ENCODE measurements at places on chromosomes 11 and 22.
A peak's percentile ranks its signal among the peaks of the same experiment; 100 is the strongest.

DNA sequence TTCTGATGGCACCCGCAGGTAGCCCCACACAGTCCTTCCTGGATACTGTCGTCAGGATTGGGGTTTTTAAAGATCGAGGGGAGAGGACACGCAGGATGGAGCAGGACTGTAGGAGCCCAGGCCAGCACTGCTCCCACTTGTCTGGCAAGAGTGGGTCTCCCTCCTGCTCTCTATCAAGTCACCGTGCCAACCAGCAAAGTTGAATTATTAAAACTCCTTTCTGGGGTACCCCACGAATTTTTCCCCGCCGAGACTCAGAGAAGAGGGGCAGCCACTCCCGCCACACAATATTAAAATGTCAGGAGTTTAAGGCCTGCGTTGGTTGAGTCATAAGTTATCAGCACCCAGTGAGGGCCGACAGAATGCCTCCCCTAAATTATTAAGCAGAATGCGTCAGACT lies 10.1 kb downstream of the LMO1 start:
- no peak for DNase-seq

DNA sequence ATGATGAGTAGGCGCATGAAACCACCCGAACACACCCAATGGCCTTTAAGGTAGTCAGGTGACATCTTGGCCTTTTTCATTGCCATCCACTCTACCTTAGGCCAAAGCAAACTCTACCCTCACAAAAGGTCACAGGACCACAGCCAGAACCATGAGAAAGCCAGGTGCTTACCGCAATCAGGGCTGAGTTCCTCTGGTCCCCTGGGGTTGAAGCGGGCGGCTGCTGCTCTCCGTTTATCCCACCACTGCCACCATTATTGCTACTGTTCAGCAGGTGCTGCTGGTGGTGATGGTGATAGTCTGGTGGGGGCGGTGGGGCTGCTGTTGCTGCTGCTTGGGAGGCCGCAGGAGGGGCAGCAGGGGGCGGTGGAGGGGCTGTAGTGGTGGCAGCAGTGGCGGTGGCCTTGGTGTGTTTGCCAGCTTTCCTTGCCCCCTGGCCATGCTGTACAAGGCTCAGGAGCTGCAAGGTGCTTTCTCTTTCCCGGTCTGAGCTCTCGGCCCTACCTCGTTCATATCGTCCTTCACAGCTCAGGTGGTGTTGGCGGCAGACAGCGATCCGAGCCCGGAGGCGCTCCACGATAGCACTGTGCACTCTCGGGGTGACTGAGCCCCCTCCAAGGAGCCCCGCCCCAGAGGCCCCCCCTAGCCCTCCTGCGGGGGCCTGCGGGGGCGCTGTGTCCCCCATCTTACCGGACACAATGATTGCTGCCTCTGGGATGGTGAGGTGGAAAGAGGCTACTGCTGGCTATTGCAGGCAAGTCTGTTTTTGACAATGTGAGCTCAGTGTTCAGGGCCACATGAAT lies 1.6 kb downstream of the MAML2 start:
- DNase-seq, result peak; percentile 86

- no peak for DNase-seq
Observed at GRCh38 chr22:29148826-29149225, 56.9 kb upstream of the EMID1 start.

DNA sequence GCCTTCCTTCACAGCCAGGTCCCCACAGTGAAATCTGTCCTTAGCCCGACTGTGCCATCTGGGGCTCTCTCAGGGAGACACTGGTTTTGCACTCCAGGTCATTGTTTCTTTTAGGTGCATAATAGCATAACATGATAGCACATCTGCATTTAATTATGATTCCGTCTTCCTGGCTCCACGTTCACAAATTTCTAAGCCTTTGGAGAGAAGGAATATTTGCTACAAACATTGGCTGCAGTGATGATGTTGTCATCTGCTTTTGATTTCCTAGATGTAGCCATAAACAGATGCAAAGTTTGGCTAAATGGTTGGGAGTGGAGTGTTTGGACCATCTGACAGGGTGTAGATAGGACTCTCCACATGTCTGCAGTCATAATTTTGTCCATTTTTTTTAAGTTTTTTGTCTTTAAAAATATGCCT lies 12.0 kb upstream of the CAT start:
- DNase-seq, result no peak

- DNase-seq, result no peak
Observed at GRCh38 chr22:17137861-17138425, 16.8 kb upstream of the TMEM121B start.

DNA sequence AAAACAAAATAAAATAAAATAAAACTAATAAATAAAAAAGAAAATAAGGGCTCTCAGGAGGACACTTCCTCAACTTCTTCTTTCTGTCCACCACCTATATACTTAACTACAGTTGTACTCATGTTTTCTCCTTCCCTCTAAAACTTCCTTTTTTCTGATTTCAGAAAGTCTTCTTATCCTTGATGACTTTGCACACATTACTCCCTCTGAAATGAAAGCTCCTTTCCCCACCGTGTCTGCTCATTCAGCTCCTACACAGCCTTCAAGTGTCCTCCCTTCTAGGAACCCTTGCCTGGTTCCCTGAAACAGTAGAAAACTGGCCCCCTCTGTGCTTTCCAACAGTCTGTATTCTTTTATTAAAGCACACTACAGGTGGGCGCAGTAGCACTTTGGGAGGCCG lies 18.3 kb upstream of the DDX17 start:
- no peak for DNase-seq

- DNase-seq, result no peak
Observed at GRCh38 chr11:66181632-66182315, 86.7 kb upstream of the RAB1B start.

DNA sequence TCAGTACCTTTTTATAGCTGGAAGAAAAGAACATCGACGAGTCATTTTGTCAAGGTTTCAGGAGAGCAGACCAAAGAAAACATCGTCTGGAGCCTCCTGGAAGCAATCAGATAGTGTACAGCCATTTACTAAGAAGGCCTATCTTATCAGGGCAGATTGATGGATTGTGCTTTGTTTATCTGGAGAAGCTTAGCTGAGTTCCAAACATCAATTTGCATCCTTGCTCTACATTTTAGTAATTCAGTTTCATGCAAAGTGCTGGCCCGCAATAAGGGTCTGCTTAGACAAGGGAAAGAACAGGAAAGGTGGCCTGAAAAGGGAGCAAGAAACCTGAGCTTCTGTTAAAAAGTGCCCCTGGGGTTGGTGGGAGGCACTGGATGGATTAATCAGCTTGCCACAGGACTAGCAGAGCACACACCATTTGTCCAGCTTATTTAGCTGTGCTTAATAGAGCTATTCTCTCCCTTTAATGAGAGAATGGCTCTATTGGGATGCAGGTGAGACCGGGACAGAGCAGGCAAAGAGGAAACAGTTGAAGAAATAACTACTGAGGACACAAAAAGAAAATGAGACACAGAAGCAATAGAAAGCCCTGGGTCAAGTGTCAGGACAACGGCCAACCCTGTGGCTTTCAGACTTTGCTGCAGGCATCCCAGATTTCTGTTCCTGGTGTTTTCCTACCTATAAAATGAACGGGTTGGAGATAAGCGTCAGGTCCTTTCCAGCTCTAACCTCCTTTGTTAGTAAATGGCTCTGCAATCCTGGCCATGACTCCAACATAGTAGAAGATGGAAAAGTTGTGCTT lies 122.1 kb upstream of the TTC12 start:
- DNase-seq, result no peak

DNA sequence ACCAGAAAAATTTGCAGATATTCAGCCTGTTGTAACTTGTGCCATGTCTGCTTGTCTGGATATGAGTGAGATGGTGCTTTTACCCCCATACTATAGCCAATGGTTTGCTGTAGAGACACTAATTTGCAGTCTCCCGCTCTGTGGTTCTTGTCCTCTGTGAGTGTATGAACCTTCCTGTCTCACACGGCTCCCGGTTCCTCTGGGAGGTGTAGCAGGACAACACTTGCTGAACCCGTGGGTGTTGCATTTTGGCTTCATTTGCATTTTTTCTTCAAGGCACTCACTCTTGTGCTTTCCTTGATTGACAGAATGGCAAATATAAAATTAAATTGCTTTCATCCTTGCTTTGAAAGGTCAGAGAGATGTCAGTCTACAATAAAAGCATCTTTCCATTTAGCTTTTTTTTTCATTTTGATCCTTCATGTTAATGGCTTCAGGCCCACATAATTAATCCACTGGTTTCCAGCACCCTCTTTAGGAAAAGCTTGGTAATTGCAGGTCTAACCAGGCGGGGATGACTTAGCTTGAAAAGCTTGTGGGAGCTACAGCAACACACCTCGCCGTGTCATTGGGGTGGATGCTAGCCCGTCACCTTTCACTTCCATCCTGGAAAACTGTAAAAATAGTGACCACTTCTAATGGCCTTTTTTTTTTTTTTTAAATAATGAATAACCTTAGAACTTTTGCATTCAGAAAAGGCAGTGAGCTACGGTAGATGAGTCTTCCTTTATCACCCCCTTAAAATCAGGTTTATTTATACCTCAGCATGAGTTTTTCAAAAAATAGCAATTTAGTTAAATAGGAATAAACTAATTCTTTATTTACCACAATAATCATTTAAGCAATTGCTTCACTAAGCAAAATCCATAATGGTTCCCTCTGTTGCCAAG lies 27.4 kb upstream of the ST14 start:
- no peak for DNase-seq

DNA sequence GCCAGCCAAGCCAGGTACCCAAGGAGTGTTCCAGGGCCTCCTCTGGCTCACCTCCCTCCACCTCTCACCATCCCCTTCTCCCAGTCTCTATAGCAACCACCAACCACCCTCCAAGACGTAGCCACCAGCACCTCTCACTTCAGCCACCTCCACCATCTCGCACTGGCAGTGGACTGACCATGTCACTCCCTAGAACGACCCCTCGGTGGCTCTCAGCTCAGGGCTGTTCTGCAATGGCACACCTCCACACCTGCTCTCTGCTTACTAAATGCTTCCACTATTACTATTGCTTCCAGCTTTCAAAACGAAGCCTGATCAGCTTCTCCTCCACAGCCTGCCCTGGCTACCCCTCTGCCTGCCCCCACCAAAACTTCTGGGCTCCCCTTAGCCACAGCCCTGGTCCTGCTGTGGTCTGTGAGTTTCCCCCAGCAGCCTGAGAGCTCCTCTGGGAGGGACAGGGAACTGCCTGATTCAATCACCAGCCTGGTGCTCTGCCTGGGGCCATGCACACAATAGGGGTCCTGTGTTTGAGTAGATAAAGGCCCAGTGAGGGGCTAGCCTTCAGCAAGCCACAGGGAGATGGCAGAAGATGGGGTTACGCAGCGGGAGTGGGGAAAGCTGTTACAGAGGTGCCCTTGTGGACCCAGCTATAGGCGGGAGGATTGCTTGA lies 17.5 kb upstream of the CBX7 start:
- DNase-seq, result no peak

DNA sequence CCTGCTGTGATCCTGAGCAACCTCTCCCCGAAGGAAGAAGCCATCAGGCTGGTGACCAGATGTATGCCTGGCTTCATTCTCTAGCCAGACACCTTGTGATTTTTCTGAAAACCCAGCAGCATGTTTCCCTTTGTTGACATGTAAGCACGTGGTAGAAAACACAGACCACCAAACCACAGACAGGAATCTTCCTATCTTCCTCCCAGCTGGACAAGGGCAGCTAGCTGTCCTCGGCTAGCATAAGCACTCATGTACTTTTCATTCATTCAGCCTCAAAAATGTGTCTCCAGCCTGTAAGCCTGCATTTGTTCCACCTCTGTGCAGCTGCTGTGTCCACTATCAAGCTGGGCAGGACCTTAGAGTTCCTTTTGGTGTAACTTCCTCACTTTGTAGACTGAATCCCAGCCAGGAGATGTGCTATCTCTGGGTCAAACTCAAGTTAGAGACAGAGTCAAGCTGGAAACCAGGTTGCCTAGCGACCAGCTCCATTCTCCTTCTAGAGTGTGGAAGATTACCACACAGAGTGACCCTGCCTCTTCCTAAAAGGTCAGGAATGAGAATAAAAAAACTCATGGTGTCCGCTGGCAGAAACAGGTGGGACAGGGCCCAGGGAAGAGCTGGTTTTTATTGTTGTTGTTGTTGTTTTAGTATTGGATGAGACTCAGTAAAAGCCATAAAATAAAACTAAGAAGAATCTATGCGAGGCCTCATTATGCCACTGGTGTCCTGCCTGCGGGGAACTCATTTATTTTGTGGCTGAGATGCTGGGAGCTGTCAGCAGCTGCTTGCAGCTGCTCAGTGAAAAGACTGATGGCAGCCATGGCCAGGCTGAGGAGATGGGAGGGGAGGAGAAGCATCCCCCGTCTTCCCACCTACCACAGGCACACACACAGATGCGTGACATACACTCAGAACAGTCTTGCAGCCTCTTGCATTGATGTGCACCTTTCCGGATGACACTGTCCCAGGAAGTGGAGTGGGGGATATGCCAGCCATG lies 7.4 kb upstream of the CLMP start:
- DNase-seq, result no peak

GRCh38 chr11:87628957-87629356 lies 546.3 kb downstream of the RAB38 start:
- no peak for DNase-seq

- no peak for DNase-seq
Observed at GRCh38 chr11:66564984-66565383, 3.4 kb downstream of the CTSF start.

DNA sequence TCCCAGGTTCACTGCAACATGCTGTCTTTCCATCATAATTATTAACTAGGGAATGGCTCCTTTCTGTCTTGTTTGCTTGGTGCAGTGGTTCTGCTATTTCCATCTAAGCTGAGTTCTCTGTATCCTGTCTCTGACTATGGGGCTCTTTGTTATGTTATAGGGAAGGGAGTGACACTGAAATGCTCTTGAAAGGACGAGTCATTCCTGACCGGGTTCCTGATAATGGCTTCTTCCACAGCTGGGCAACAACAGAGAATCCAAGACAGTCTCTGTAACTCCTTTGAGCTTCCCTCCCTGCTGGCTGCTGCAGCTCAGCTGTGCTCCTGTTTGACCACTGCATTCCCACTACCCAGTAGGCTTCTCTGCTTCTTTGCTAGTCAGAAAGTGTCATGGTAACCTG lies 24.1 kb downstream of the OR2AT4 start:
- DNase-seq, result no peak

DNA sequence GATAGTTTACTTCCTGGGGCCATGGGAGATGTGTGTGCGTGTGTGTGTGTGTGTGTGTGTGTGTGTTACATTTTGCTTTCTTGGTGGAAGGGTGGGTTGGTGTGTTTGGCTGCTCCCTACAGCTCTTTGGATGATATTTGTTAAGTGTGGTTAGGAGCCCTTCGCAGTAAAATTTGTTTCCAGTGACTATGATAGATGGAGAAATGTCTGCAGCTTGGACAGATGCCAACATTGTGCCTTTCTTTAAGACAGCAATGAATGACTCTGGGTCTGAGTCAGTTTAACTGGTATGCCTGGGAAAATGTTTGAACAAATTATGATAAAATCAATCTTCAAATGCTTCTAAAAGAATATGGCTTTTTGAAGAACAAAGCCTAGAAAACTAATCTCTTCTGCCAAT lies 102.7 kb upstream of the TRPC6 start:
- no peak for DNase-seq

- DNase-seq, result no peak
Observed at GRCh38 chr11:102685338-102685737, 20.2 kb downstream of the MMP27 start.

Measured in GM06990 (cell line).